ENCODE measurements at places on chromosomes 16 and 17.

- H3K4me3 ChIP-seq: peak overlapping the region; percentile 31
- no peaks in the 10 kb centered on the region for H3K36me3 ChIP-seq
- DNase-seq: no peak
- H3K4me1 ChIP-seq: peaks cover 24% of the 10 kb centered on the region
- H3K27ac ChIP-seq: no peak overlapping the region
- H3K27me3 ChIP-seq: peaks cover 92% of the 10 kb centered on the region
These were observed 8.4 kb upstream of the CA4 start for GRCh38 chr17:60141111-60142018.

DNA sequence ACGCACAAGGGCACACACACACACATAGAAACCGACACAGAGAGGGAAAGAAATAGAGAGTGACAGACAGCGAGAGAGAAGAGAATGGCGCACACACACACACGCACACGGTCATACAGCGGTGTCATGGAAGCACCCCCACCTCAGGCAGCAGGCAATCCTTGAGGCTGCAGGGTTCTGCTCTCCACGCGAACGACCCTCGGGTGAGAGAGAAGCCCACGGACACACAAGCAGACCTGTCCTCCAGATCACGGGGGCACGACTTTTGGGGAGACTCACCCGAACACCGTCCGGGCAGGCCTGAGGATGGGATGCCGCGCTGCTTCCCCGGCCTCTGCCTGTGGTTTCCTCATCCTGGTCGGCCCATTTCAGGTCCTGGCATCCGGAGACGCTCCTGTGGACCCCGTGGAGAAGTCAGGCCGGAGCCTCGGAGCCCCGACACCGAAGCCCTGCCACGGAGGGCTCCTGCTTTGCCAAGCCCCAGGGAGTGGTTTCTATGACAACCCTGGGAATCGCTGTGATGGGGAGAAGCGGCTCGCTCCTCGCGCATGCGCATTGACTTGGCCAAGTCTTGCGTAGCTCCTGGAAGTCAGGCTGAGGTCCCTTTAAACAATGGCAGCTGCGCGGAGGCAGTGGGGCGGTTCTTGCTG is 118.2 kb upstream of the KCNJ18 start:
- peaks cover 1% of the 10 kb centered on the region for H3K36me3 ChIP-seq
- no peaks in the 10 kb centered on the region for H3K4me1 ChIP-seq
- no peak overlapping the region for H3K4me3 ChIP-seq
- H3K27me3 ChIP-seq: no peaks in the 10 kb centered on the region
- no peak for DNase-seq
- H3K27ac ChIP-seq: no peak overlapping the region

DNA sequence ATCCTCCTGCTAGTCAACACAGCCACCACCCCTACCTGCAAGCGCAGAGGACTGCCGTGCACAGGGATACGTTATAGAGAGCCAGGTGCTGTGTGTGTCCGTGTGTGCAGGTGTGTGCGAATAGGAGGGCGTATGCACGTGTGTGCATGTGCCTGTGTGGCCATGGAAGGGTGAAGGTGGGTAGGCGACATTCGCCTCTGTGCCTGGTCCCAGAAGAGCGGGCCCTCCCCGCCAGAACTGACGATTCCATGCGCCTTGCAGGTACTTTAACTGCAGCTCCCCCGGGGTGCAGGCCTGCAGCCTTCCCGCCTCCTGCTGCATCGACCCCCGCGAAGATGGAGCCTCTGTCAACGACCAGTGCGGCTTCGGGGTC is 8.7 kb downstream of the PDE6G start:
- peaks cover 10% of the 10 kb centered on the region for H3K27me3 ChIP-seq
- no peak for DNase-seq
- peaks cover 1% of the 10 kb centered on the region for H3K4me1 ChIP-seq

- peaks cover 3% of the 10 kb centered on the region for H3K4me1 ChIP-seq
- H3K27me3 ChIP-seq: peaks cover 44% of the 10 kb centered on the region
- H3K27ac ChIP-seq: no peak overlapping the region
- no peaks in the 10 kb centered on the region for H3K36me3 ChIP-seq
- peak; percentile 24 for DNase-seq
- H3K4me3 ChIP-seq: peak overlapping the region; percentile 44
These were observed 5.1 kb downstream of the ITGA2B start for GRCh38 chr17:44384281-44384822.

GRCh38 chr16:54628796-54629625 is 301.7 kb upstream of the IRX5 start:
- no peaks in the 10 kb centered on the region for H3K36me3 ChIP-seq
- peaks cover 61% of the 10 kb centered on the region for H3K27me3 ChIP-seq
- peaks cover 21% of the 10 kb centered on the region for H3K4me1 ChIP-seq

DNA sequence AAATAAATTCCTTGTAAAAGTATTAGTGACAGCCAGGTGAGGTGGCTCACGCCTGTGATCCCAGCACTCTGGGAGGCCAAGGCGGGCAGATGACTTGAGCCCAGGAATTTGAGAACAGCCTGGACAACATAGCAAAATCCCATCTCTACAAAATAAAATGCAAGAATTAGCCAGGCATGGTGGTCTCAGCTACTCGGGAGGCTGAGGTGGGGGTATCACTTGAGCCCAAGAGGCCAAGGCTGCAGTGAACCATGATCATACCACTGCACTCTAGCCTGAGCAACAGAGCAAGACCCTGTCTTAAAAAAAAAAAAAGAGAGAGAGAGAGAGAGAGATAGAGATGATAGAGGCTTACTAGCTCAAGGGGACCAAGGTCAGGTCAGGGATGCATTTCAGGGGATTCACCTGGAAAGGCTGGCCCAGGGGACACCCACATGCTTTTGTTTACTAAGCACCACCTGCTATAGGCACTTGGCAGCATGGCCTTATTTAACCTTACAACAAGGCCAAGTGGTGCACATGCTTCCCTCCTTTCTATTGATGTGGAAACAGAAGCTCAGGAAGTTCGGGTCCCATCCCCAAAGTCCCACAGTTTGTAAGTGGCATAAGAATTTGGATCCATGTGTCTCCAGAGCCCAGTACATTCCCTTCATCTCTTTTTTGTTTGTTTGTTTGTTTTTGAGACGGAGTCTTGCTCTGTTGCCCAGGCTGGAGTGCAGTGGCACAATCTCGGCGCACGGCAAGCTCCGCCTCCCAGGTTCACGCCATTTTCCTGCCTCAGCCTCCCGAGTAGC is 12.4 kb upstream of the SRCIN1 start:
- no peaks in the 10 kb centered on the region for H3K36me3 ChIP-seq
- H3K27ac ChIP-seq: no peak overlapping the region
- DNase-seq: no peak
- no peak overlapping the region for H3K4me3 ChIP-seq
- H3K27me3 ChIP-seq: peaks cover 15% of the 10 kb centered on the region
- peaks cover 11% of the 10 kb centered on the region for H3K4me1 ChIP-seq

GRCh38 chr16:47317465-47318240 is 143.2 kb downstream of the ITFG1 start:
- peaks cover 1% of the 10 kb centered on the region for H3K36me3 ChIP-seq
- no peak overlapping the region for H3K27ac ChIP-seq
- DNase-seq: no peak
- H3K4me3 ChIP-seq: no peak overlapping the region
- H3K4me1 ChIP-seq: no peaks in the 10 kb centered on the region

DNA sequence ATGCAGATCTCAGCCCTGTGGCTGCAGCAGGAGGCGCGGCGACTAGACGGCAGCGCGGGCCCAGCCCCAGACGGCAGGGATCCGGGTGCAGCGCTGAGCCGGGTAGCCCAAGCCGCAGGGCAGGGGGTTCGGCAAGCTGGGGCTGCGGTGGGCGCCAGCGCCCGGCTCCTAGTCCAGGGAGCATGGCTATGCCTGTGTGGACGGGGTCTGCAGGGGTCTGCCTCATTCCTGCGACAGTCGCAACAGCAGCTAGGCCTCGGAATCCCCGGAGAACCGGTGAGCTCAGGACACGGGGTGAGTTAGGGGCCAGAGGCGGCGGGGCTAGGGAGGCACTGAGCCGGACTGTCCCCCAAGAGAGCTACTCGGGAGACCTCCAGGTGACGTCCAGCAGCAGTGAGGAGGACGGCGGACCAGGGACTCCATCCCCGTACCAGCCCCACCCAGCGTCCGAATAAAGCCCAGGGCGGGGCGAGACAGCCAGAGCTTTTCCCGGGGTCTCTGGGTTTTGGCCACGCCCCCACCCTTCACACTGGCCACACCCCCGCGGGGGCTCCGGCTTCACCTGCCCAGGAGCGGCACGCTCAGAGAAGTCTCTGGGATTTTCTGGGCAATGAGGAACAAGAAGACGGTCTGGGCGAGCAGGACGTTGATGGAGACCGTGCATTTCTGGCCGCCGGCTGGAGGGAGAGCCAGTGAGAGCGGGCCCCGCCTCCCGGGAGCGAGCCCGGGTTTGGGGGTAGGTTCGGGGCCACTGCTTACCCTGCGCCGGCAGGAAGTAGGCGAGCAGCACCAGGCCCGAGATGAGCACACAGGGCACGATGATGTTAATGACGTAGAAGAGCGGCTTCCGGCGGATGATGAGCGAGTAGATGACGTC is 1.1 kb downstream of the C17orf107 start:
- H3K27me3 ChIP-seq: peaks cover 23% of the 10 kb centered on the region
- no peak overlapping the region for H3K27ac ChIP-seq
- H3K4me1 ChIP-seq: peaks cover 8% of the 10 kb centered on the region

GRCh38 chr17:63925615-63926014 is 6.5 kb downstream of the CD79B start:
- no peaks in the 10 kb centered on the region for H3K36me3 ChIP-seq
- H3K27me3 ChIP-seq: peaks cover 3% of the 10 kb centered on the region
- no peak for DNase-seq
- H3K4me3 ChIP-seq: no peak overlapping the region
- no peak overlapping the region for H3K27ac ChIP-seq

GRCh38 chr17:74513987-74514631 is 17.2 kb downstream of the CD300LB start:
- H3K27ac ChIP-seq: peak overlapping the region; percentile 98
- DNase-seq: no peak
- H3K27me3 ChIP-seq: peaks cover 15% of the 10 kb centered on the region
- H3K4me3 ChIP-seq: no peak overlapping the region
- peaks cover 8% of the 10 kb centered on the region for H3K36me3 ChIP-seq

- H3K27me3 ChIP-seq: peaks cover 4% of the 10 kb centered on the region
- peaks cover 41% of the 10 kb centered on the region for H3K36me3 ChIP-seq
- H3K4me3 ChIP-seq: peak overlapping the region; percentile 96
- H3K27ac ChIP-seq: peak overlapping the region; percentile 97
- DNase-seq: no peak
These were observed 3.2 kb downstream of the ACTG1 start for GRCh38 chr17:81509207-81509971.
